Liver (tissue), 10 donors: ENCODE measurements at places on chromosomes 6 and 20. TPM values are rescaled to one million over a fixed set of nuclear protein-coding genes. Genes with fewer than 3 reads are reported as not detected.

CABLES2 gene
- 2.0 TPM for total RNA-seq

CALHM4 gene
- not detected for total RNA-seq

RBPJL gene
- not detected for total RNA-seq

HLA-F gene
- total RNA-seq = 51.1 TPM

DNA sequence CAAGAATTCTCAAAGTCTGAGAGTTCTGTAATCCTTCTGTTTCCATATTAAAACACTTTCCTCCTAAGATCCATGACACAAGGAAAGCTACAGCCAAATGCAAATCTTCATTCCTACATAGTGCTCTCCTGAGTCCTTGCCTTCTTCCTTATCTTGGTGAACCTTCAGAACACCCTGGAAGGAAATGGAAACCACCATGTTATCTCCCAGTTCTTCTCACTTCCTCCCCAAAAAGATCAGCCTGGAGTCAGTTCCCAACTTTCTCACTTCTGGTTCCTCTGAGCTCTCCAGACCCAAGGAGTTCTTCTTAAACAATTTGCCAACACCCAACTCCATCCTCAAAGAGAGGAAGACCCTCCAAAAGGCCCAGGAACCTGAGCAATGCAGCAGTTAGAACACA lies 193.3 kb upstream of the CCN2 start:
- H3K27me3 ChIP-seq = no peaks in the 10 kb centered on the region
- H3K36me3 ChIP-seq = no peaks in the 10 kb centered on the region
- no peak for DNase-seq
- H3K27ac ChIP-seq = no peak overlapping the region
- no peak overlapping the region for H3K4me3 ChIP-seq
- no peaks in the 10 kb centered on the region for H3K4me1 ChIP-seq

DNA sequence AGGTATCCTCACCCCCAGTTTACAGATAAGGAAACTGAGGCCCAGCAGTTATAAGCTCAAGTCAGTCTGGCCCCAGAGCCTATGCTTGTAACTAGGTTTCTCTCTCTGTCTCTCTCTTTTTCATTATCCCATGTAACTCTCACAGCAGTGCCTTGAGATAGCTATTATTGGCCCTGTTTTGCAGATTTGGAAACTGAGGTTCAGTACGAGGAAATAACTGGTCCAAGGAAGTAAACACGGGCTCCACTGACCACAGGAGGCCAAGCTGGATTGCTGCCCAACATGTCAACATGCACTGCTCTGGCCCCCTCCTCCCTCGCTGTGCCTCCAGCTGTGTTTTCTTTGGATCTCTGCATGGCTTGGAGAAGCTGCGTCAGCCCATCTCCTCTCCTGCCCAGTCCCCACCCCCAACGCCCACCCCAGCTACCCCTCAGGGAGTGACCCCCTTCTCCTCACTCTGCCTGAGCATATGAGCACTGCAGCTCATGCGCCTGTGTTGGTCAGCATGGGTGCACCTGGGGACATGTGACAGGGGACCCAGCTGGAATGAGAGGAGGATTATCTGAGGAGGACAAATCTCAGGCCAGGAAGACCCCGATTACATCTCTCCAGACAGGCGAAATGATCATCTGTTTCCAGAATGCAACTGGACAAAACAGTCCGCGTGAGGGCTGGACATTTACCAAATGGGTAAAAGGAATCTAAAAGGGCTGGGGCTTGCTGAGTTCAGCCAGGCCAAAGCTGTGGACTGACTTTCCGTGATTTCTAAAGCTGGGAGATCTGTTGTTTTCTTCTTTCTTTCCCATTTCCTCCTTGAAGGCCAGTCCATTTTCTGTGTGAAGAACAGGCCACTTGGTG lies 7.8 kb upstream of the PLTP start:
- H3K4me1 ChIP-seq = peaks cover 23% of the 10 kb centered on the region
- no peak overlapping the region for H3K4me3 ChIP-seq
- H3K27ac ChIP-seq = peak overlapping the region; percentile 58
- no peaks in the 10 kb centered on the region for H3K36me3 ChIP-seq
- peak; percentile 53 for DNase-seq

GRCh38 chr6:124661097-124661661 lies 301.1 kb upstream of the RNF217 start:
- H3K27ac ChIP-seq = no peak overlapping the region
- H3K4me1 ChIP-seq = no peaks in the 10 kb centered on the region
- H3K36me3 ChIP-seq = no peaks in the 10 kb centered on the region
- no peaks in the 10 kb centered on the region for H3K27me3 ChIP-seq
- no peak for DNase-seq
- H3K4me3 ChIP-seq = no peak overlapping the region

DNA sequence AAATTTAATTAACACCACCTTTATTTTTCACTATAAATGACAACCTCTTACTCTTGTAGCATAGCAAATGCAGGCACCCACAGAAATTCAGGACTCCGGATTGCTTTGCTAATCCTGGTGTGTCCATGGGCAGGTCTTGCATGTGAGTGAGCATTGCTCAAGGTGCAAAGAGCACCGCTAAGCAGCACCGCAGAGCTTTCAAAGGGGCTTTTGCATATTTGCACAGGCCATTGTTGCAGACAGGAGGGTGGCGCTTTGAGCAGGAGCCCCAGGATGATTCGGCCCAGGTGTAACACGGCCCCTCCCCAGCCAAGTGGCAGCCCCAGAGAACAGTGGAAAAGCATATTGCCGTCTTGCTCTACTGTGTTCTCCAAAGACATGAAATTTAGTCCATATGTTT lies 293.2 kb downstream of the NRN1 start:
- no peak overlapping the region for H3K4me3 ChIP-seq
- no peak for DNase-seq
- H3K4me1 ChIP-seq = no peaks in the 10 kb centered on the region

- H3K36me3 ChIP-seq = no peaks in the 10 kb centered on the region
- DNase-seq = no peak
- no peaks in the 10 kb centered on the region for H3K4me1 ChIP-seq
- no peaks in the 10 kb centered on the region for H3K27me3 ChIP-seq
Observed at GRCh38 chr20:59821788-59822187, 111.6 kb downstream of the SYCP2 start.

GRCh38 chr6:78962448-78962847 lies 95.1 kb downstream of the IRAK1BP1 start:
- no peaks in the 10 kb centered on the region for H3K27me3 ChIP-seq
- no peaks in the 10 kb centered on the region for H3K4me1 ChIP-seq
- H3K4me3 ChIP-seq = no peak overlapping the region
- H3K36me3 ChIP-seq = peaks cover 43% of the 10 kb centered on the region
- H3K27ac ChIP-seq = no peak overlapping the region

DNA sequence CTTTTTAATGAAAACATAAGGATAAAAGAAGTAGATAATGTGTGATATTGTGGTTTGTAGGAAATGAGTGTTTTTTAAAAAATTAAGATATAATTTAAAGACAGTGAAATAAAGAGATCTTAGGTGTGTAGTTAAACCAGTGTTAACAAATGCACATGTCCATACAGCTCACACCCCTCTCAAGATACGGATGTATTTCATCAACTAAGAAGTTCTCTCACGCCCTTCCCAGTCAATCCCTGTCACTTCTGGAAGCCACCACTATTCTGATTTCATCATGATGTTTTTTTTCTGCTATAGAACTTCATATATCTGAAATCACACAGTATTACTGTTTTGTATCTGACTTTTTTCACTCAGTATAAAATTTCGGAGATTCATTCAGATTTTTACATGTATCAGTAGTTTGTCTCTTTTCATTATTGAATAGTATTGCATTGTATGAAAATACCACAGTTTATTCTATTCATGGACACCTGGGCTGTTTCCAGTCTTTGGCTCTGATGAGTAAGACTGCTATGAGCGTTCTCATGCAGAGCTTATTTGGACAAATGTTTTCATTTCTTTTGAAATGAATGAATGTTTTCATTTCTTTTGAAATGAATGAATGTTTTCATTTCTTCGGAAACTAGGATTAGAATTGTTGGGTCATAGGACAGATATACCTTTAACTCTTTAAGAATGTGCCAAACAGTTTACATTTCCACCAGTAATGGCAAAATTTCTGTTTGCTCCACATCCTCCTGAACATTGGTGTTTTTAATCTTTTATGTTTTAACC lies 49.7 kb upstream of the ELOVL5 start:
- no peaks in the 10 kb centered on the region for H3K27me3 ChIP-seq
- no peaks in the 10 kb centered on the region for H3K4me1 ChIP-seq
- no peaks in the 10 kb centered on the region for H3K36me3 ChIP-seq

GRCh38 chr6:74573613-74574012 lies 632.2 kb downstream of the COL12A1 start:
- H3K4me1 ChIP-seq = no peaks in the 10 kb centered on the region
- no peaks in the 10 kb centered on the region for H3K36me3 ChIP-seq
- DNase-seq = no peak
- no peak overlapping the region for H3K4me3 ChIP-seq
- no peaks in the 10 kb centered on the region for H3K27me3 ChIP-seq

- no peak for DNase-seq
- H3K36me3 ChIP-seq = no peaks in the 10 kb centered on the region
- no peak overlapping the region for H3K27ac ChIP-seq
- H3K27me3 ChIP-seq = no peaks in the 10 kb centered on the region
- H3K4me1 ChIP-seq = no peaks in the 10 kb centered on the region
Observed at GRCh38 chr6:157001716-157002115, 224.5 kb downstream of the ARID1B start.

DNA sequence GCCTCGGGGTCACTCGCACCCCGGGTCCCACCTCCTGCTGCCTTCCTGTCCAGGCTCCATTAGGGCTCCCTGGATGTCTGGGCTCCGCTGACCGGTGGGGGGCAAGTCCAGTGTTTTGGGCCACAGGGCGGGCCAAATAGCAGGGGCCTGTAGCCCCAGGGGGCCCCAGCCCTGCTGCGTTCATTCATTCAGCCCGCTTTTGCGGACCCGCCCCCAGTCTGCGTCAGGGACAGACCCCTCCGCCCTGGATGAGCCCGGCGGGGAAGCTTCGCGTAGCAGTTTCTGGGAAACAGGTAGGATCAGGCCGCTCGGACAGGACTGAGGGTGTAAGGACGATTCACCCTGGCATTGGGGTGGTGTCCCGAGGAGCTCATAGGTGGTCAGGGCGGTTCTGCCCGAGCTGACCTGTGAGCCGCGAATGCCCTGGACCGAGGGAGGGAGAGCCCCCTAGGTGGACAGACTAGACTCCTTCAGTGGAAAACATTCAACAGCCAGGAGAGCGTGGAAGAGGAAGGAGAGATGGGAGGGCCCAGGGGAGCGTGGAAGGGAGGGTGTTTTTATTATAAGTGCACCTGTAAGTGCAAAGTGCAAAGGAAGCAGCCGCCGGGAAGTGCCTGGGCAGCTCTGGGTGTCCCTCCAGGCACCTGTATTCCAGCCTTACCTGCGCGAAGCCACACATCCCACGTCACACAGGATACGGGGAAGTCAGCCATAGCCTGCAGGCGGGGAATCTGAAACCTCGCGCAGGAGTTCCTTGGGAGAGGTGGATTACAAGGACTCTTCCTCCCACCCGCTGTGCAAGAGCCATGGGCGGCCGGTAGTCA lies 662 bp downstream of the ENTPD6 start:
- peak overlapping the region; percentile 96 for H3K4me3 ChIP-seq
- H3K27me3 ChIP-seq = no peaks in the 10 kb centered on the region
- H3K4me1 ChIP-seq = peaks cover 3% of the 10 kb centered on the region
- no peaks in the 10 kb centered on the region for H3K36me3 ChIP-seq
- DNase-seq = peak; percentile 40
- H3K27ac ChIP-seq = peak overlapping the region; percentile 78

DNA sequence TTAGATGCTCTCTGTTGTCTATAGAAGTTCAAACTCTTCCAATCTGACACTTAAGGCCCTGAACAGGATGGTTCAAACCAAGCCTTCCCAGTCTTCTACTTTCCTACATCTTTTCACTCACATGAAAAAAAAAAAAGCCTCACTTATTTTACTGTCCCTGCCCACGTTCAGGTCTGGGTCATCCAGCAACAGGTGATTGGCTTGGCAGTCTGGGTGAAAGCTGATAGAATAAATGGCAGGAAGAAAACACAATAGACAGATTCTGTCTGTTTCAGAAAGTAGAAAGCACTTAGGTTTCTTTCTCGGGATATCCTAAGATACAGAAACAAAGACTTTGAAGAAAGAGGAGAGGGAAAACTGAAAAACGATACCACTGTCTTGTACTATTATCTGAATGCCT lies 61.8 kb upstream of the HSF2 start:
- no peak for DNase-seq
- no peak overlapping the region for H3K27ac ChIP-seq
- H3K36me3 ChIP-seq = no peaks in the 10 kb centered on the region
- H3K4me3 ChIP-seq = no peak overlapping the region
- H3K4me1 ChIP-seq = no peaks in the 10 kb centered on the region
- no peaks in the 10 kb centered on the region for H3K27me3 ChIP-seq

- peak overlapping the region; percentile 70 for H3K27ac ChIP-seq
- H3K4me1 ChIP-seq = peaks cover 9% of the 10 kb centered on the region
- no peak overlapping the region for H3K4me3 ChIP-seq
- DNase-seq = no peak
- H3K36me3 ChIP-seq = no peaks in the 10 kb centered on the region
Observed at GRCh38 chr20:41309817-41310216, 7.7 kb downstream of the ZHX3 start.

DNA sequence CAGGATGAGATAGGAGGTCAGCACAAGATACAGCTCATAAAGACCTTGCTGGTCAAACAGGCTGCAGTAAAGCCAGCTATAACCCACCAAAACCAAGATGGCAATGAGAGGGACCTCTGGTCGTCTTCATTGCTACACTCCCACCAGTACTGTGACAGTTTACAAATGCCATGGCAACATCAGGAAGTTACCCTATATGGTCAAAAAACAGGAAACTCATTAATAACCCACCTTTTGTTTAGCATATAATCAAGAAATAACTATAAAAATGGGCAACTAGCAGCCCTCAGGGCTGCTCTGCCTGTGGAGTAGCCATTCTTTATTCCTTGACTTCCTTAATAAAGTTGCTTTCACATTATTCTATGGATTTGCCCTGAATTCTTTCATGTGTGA lies 30.9 kb downstream of the SLC22A2 start:
- H3K36me3 ChIP-seq = no peaks in the 10 kb centered on the region
- H3K4me1 ChIP-seq = no peaks in the 10 kb centered on the region

DNA sequence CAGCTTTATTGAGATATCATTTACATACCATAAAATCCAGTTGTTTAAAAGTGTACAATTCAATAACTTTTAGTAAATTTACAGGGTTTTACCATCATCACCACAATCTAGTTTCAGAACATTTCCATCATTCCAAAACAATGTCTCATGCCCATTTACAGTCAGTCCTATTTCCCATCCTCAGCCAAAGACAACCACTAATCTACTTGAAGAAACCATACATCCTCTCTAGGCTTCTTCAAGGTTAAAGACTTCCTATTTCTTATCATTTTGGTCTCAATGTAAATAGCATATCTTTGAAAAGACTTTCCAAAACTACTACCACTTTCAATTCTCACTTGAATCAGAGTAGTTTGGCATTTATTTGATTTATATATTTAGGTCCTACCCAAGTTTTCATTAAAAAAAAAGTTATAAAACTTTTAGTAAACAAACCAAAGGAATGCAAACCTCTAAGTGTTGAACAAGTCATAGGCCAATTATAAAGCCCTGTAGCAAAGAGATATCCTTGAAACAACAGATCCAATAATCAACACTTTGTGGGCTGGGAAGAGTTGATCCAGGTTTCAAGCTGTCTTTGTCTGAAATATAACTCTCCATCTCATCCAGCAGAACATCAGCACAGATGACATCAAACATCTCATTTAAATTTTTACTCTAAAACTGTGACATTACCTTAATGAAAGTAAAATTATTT lies 211.3 kb upstream of the RUNX2 start:
- H3K4me1 ChIP-seq = no peaks in the 10 kb centered on the region
- H3K27me3 ChIP-seq = no peaks in the 10 kb centered on the region
- H3K36me3 ChIP-seq = no peaks in the 10 kb centered on the region
- no peak overlapping the region for H3K4me3 ChIP-seq
